Stomach (tissue), 19 donors: ENCODE measurements at places on chromosomes 13 and 19. TPM values are rescaled to one million over a fixed set of nuclear protein-coding genes. Genes with fewer than 3 reads are reported as not detected.
A peak's percentile ranks its signal among the peaks of the same experiment; 100 is the strongest.

- peaks cover 41% of the 10 kb centered on the region for H3K4me1 ChIP-seq
- DNase-seq: peak; percentile 97
- no peaks in the 10 kb centered on the region for H3K36me3 ChIP-seq
- H3K4me3 ChIP-seq: peak overlapping the region; percentile 51
- H3K27me3 ChIP-seq: no peaks in the 10 kb centered on the region
Observed at GRCh38 chr19:14005349-14006084, 603 bp downstream of the RFX1 start.

DNA sequence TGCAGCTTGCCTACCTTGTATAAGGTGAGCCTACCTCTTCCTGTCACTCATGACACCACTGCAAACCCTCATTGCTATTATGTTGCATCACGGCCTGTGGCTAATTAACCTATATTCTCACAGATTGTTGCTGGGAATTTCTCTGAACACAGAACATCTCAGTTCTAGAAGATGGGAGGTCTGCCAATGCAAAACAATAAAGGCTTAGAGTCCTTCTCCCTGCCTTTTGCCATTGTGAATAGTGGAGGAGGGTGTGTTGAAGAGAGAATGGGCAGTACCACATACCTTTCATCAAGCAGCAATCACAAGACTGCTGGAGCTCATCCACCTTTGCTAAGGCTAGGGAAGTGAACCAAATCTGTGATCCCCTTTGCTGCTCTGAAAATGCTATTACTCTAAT lies 34.4 kb downstream of the WDFY2 start:
- no peak overlapping the region for H3K27ac ChIP-seq
- no peaks in the 10 kb centered on the region for H3K36me3 ChIP-seq
- no peak overlapping the region for H3K4me3 ChIP-seq
- no peaks in the 10 kb centered on the region for H3K27me3 ChIP-seq
- peaks cover 5% of the 10 kb centered on the region for H3K4me1 ChIP-seq

- no peak overlapping the region for H3K4me3 ChIP-seq
- no peak overlapping the region for H3K27ac ChIP-seq
- no peaks in the 10 kb centered on the region for H3K4me1 ChIP-seq
- H3K36me3 ChIP-seq: no peaks in the 10 kb centered on the region
- no peak for DNase-seq
Observed at GRCh38 chr13:37142877-37143276, 37.4 kb upstream of the CSNK1A1L start.

DNA sequence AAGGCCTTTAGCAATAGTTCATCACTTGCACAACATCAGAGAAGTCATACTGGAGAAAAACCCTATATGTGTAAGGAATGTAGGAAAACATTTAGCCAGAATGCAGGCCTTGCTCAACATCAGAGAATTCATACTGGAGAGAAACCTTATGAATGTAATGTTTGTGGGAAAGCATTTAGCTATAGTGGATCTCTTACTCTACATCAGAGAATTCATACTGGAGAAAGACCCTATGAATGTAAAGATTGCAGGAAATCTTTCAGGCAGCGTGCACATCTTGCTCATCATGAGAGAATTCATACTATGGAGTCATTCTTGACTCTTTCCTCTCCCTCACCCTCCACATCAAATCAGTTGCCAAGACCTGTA lies 19.8 kb downstream of the ZNF583 start:
- no peak overlapping the region for H3K27ac ChIP-seq
- DNase-seq: no peak
- no peaks in the 10 kb centered on the region for H3K4me1 ChIP-seq
- peaks cover 6% of the 10 kb centered on the region for H3K36me3 ChIP-seq
- no peaks in the 10 kb centered on the region for H3K27me3 ChIP-seq
- H3K4me3 ChIP-seq: no peak overlapping the region

GRCh38 chr13:99922631-99923404 lies 48.7 kb downstream of the ZIC5 start:
- no peaks in the 10 kb centered on the region for H3K36me3 ChIP-seq
- no peak overlapping the region for H3K27ac ChIP-seq
- no peak overlapping the region for H3K4me3 ChIP-seq
- H3K4me1 ChIP-seq: no peaks in the 10 kb centered on the region
- H3K27me3 ChIP-seq: peaks cover 8% of the 10 kb centered on the region

DNA sequence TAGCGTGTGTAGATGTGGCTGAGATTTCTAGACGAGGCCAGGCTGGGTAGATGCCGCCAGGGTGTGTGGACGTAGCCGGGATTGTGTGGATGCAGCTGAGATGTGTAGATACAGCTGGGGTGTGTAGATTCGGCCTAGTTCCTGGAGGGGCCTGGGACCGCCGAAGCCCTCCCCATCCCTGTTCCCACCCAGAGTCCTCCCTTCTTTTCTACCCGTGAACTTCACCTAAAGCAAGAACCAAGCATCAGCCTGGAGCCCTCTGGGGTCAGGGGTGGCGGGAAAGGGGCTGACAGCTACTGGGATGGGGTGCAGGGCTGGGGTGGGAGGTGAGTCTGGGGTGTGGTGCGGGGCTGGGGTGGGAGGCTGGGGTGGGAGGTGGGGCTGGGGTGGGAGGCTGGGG lies 768 bp downstream of the TMPRSS9 start:
- no peaks in the 10 kb centered on the region for H3K4me1 ChIP-seq
- no peak overlapping the region for H3K4me3 ChIP-seq
- H3K27ac ChIP-seq: no peak overlapping the region
- DNase-seq: no peak
- H3K36me3 ChIP-seq: peaks cover 2% of the 10 kb centered on the region

GRCh38 chr13:30502237-30502636 lies 36.5 kb upstream of the HMGB1 start:
- no peak overlapping the region for H3K4me3 ChIP-seq
- no peaks in the 10 kb centered on the region for H3K4me1 ChIP-seq
- no peak for DNase-seq
- H3K27ac ChIP-seq: no peak overlapping the region
- no peaks in the 10 kb centered on the region for H3K36me3 ChIP-seq

Gene ZNF260
- 3.5 TPM for polyA plus RNA-seq

- no peak overlapping the region for H3K27ac ChIP-seq
- H3K27me3 ChIP-seq: no peaks in the 10 kb centered on the region
- no peak overlapping the region for H3K4me3 ChIP-seq
- DNase-seq: peak; percentile 49
Observed at GRCh38 chr13:35930665-35931631, 200.2 kb downstream of the DCLK1 start.

Gene SERP2
- 9.3 TPM for polyA plus RNA-seq

- no peaks in the 10 kb centered on the region for H3K27me3 ChIP-seq
- H3K4me3 ChIP-seq: no peak overlapping the region
- H3K27ac ChIP-seq: no peak overlapping the region
- DNase-seq: no peak
- no peaks in the 10 kb centered on the region for H3K4me1 ChIP-seq
Observed at GRCh38 chr13:39563470-39563735, 39.6 kb downstream of the LHFPL6 start.
